ENCODE measurements at places on chromosomes 3 and 15. TPM values are rescaled to one million over a fixed set of nuclear protein-coding genes. Genes with fewer than 3 reads are reported as not detected.

GRCh38 chr15:32691689-32692038 is 26.1 kb upstream of the GREM1 start:
- H3K36me3 ChIP-seq = no peaks in the 10 kb centered on the region
- no peaks in the 10 kb centered on the region for H3K27me3 ChIP-seq
- no peaks in the 10 kb centered on the region for H3K4me1 ChIP-seq
- no peak for DNase-seq
- no peak overlapping the region for H3K27ac ChIP-seq
- no peak overlapping the region for H3K4me3 ChIP-seq

DNA sequence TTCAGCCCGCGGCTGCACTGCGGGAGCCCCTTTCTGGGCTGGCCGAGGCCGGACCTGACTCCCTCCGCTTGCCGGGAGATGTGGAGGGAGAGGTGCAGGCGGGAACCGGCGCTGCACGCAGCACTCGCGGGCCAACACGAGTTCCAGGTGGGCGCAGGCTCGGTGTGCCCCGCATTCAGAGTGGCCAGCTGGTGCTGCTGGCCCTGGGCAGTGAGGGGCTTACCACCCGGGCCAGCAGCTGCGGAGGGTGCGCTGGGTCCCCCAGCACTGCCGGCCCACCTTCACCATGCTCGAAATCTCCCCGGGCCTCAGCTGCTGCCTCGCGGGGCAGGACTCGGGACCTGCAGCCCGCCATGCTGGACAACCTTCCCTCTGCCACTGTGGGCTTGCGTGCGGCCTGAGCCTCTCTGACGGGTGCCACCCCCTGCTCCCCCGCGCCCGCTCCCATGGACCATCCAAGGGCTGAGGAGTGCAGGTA is 733.5 kb upstream of the CCDC54 start:
- no peaks in the 10 kb centered on the region for H3K4me1 ChIP-seq
- no peaks in the 10 kb centered on the region for H3K36me3 ChIP-seq
- DNase-seq = no peak
- no peak overlapping the region for H3K4me3 ChIP-seq

DNA sequence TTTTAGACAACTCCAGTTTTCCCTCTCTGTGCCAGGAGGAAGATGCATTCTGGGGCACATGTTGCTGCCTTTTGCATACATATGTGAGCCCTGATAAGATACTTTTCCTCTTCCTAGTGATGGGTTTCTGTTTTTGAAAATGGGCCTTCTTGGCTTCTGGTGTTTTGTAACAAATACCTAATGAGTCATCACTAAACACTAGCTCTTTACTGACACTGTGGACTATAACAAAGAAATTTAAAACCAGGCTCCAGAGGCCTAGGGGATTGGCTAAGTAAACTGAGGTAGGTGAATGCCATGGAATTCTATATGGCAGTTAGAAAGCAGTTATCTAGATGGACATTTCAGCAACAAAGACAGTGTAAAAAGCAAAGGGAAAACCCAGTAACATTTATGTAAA is 93.4 kb upstream of the NR2E3 start:
- H3K27ac ChIP-seq = peak overlapping the region; percentile 63
- DNase-seq = no peak
- H3K4me3 ChIP-seq = no peak overlapping the region
- no peaks in the 10 kb centered on the region for H3K27me3 ChIP-seq
- H3K36me3 ChIP-seq = no peaks in the 10 kb centered on the region

- H3K27ac ChIP-seq = peak overlapping the region; percentile 76
- DNase-seq = peak; percentile 47
- H3K27me3 ChIP-seq = no peaks in the 10 kb centered on the region
- no peaks in the 10 kb centered on the region for H3K36me3 ChIP-seq
Observed at GRCh38 chr15:39573844-39574243, 7.0 kb upstream of the THBS1 start.

DNA sequence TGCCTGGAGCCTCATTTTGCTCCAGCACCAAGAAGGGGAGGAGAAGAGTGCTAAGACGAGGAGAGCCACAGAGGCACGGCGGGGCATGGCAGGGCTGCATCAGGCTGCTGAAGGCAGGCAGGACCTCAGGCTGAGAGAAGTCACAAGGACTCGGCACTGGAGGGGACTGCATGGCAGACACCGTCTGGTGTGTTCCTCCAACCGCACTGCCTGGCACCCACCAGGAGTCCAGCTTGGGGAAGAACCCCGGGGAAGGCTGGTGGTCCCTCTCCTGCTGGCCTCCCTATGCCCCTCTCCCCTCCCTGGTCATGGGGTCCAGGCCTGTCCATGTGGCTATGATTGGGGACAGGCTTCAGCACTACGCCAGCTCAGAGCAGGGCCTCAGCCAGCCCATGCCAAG is 153.2 kb upstream of the MEF2A start:
- H3K4me3 ChIP-seq = no peak overlapping the region
- peaks cover 15% of the 10 kb centered on the region for H3K4me1 ChIP-seq
- H3K36me3 ChIP-seq = no peaks in the 10 kb centered on the region
- no peak for DNase-seq

DNA sequence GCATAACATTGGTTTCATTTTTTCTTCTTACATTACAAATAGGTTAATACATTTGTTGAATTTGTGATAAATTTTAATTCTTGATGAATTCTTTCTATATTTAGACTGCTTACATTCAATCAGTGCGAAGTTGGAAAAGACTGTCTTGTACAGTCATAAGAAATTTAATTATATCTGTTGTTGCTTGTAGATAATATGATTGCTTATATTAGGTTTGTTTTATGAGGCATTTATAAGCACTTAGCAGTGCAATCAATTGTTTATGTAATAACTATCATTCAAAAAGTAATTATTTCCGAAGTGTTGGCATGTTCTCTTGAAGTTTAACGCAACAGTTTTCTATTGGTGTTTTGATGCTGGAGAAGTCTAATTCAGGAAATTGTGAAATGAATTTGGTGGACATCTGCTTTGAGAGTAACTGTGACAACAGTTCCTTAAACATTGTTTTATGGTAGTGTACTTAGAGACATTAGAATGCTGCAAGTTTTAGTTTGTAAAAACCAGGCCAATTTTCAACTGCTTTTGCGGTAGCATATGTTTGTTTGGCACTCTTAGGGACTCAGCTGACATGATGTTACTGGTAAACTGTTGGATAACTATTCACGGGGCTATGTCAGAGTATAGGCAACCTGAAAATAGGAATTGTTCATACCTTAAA is 99.7 kb downstream of the NAALADL2 start:
- no peaks in the 10 kb centered on the region for H3K27me3 ChIP-seq
- H3K27ac ChIP-seq = no peak overlapping the region
- no peaks in the 10 kb centered on the region for H3K36me3 ChIP-seq

DNA sequence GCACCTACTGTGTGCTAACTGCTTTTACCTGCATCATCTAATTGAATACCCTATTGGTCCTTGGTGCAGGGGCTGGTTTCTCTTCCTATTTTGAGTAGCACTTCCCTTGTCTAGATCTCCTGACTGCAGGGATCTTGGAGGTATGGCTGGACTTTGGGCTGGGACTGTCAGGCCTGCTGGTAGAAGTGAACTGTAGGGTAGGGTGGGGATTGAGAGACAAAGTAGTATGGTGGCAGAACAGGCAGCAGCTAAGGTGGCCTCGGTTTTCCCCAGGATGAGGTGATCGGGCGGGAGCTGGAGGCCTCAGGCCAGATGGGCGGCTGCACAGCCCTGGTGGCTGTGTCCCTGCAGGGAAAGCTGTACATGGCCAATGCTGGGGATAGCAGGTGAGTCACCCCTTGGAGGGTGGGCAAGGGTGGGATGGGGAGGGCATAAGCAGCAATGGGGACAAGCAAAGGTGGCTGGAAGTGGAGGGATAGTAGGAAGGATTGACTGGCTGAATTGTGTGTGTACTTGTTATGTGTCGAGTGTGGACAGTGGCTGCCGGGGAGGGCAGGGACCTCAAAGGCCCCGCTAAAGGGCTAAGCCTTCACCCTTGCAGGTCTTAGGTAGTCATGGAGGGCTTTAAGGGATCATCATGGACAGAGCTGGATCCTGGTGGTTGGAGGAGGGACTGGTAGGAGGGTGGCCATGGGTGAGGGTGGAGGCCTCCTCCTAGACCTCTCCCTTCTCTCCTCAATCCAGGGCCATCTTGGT is 2.0 kb downstream of the PPM1M start:
- H3K27ac ChIP-seq = no peak overlapping the region
- H3K27me3 ChIP-seq = no peaks in the 10 kb centered on the region
- no peak for DNase-seq
- no peak overlapping the region for H3K4me3 ChIP-seq

GRCh38 chr3:194740859-194741491 is 55.3 kb downstream of the FAM43A start:
- H3K4me1 ChIP-seq = no peaks in the 10 kb centered on the region
- no peaks in the 10 kb centered on the region for H3K27me3 ChIP-seq
- no peak overlapping the region for H3K27ac ChIP-seq
- DNase-seq = no peak
- H3K36me3 ChIP-seq = no peaks in the 10 kb centered on the region

- DNase-seq = no peak
- H3K36me3 ChIP-seq = no peaks in the 10 kb centered on the region
- no peak overlapping the region for H3K4me3 ChIP-seq
- no peaks in the 10 kb centered on the region for H3K27me3 ChIP-seq
Observed at GRCh38 chr3:12878141-12878574, 36.8 kb upstream of the RPL32 start.

DNA sequence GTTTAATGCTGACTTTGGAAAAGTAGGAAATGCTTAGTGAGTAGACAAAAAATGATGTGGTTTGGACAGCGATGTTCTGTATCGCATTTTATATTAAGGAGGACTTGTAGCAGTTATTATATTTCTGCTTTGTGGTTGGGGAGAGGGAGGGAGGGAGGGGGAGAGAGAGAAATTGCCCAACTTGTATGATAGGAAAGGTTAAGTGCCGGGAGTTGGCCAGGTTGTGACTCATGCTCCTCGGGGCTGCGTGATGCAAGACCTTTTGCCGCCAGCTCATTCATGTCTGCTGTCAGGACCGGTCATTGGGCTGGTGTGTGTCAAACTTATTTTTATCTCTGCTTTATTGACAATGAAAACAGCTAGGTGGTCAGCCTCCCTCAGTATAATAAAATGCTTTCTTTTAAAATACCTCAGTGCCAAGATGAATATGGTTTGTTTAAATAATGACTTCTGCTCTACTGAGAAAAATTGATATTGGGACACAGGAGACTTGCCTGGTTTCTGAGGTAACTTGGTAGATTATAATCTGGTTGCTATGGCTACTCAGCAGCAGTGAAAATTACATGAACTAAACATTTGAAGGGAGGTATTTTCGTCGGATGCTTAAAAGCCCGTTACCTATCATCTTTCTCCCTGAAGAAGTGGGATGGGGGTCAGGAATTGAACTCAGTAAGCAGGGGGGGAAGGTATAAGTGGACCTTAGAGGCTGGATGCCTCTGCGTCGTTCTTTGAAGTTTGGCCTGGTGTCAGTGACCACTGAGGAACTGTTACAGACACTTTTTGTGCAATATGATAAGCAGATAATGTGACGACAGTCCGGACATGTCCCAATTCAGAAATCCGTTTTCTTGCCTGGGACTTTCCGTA is 90.7 kb downstream of the FNDC3B start:
- no peaks in the 10 kb centered on the region for H3K27me3 ChIP-seq
- DNase-seq = peak; percentile 97
- no peak overlapping the region for H3K4me3 ChIP-seq
- peak overlapping the region; percentile 86 for H3K27ac ChIP-seq

GRCh38 chr3:125300416-125300815 is 74.7 kb downstream of the ZNF148 start:
- no peaks in the 10 kb centered on the region for H3K27me3 ChIP-seq
- H3K4me1 ChIP-seq = no peaks in the 10 kb centered on the region
- no peak overlapping the region for H3K27ac ChIP-seq
- no peak overlapping the region for H3K4me3 ChIP-seq
- no peaks in the 10 kb centered on the region for H3K36me3 ChIP-seq

DNA sequence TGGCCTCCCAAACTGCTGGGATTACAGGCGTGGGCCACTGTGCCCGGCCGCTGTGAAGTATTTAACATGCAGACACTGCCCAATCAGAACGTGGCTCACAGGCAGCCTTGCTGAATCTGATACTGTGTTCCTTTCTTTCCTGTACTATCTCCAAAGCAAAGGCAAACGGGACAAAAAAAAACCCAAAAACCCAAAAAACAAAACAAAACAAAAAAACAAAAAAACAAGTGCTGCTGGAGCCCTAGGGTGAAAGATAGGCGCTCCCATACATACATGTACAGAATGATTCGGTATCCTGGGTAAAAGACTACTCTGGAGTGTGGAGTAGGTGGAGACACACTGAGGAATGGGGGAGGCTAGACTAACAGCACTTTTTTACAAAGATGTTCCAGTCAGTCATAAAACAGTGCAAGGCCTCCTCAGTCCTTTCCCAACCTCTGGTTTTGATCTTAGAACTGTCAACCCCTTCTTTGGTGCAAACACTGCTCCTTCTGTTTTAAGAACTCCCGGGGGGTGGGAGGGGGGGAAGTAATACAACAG is 7.7 kb upstream of the MAP1A start:
- H3K27ac ChIP-seq = peak overlapping the region; percentile 86
- peak overlapping the region; percentile 55 for H3K4me3 ChIP-seq
- H3K27me3 ChIP-seq = no peaks in the 10 kb centered on the region
- no peaks in the 10 kb centered on the region for H3K36me3 ChIP-seq
- DNase-seq = peak; percentile 36

The RNF168 gene
- 35.2 TPM for total RNA-seq

The ZNF660 gene
- 3.8 TPM for total RNA-seq

The TMCO5A gene
- total RNA-seq = not detected

The ASB14 gene
- 0.28 TPM for total RNA-seq

The LSMEM2 gene
- 0.90 TPM for total RNA-seq

The CHRNA3 gene
- total RNA-seq = 1.3 TPM

The SEMA3G gene
- total RNA-seq = 10.2 TPM
